ENCODE measurements at places on chromosomes 5 and 9.
A peak's percentile ranks its signal among the peaks of the same experiment; 100 is the strongest.

GRCh38 chr9:134488331-134489280 is 153.0 kb upstream of the COL5A1 start:
- DNase-seq, result no peak

DNA sequence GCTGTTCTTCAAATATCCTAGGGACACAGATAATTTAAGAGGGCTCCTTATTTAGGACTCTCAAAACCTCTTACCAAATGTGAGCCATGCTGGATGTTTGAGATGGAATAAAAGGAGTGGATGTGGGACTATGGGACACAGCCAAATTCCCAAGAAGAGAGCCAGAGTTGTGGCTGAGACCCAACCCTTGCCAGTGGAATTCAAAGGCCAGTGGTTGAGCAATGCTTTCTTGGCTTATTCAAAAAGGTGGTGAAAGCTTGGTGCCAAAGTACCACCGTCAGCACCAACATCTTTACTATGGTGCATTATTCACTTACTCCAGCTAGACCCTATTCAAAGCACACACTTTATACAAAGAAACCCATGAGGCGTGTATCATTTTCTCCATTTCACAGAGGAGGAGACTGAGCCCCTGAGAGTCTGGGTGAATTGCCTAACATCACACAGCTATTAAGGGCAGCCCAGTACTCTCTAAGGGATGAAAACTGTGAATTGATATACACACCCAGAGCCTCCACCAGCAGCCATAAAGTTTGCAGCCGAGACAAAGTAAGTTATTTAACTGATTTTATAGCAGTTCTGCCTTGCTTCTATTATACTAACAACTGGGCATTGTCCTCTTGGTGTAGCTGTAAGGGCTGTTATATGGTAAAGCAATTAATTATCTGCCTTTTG is 391.7 kb downstream of the ACTL7B start:
- DNase-seq, result no peak

- no peak for DNase-seq
Measured at GRCh38 chr9:126342621-126343031, 16.0 kb downstream of the MVB12B start.

DNA sequence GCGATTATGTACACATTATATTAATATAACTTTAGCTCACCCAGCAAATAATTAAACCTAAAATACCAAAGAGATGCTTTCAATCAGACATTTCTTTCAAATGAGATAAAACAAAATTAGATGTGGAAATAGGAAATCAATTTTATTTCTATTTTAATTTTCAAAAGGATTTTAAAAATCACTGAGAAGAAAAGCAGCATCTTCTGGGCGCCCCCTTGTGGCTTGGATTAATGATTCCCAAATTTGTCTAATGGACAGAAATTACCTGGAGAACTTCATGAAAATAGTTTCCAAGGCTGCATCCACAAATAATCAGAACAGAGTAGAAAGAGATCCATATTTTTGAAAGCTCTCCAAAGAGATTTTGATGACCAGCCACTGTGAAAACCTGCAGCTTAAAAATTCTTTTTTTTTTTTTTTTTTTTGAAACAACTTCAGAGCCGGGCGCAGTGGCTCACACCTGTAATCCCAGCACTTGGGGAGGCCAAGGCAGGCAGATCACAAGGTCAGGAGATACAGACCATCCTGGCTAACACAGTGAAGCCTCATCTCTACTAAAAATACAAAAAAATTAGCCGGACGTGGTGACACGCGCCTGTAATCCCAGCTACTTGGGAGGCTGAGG is 50.9 kb upstream of the CEMIP2 start:
- peak; percentile 39 for DNase-seq

GRCh38 chr9:34331196-34331595 is 1.8 kb downstream of the NUDT2 start:
- no peak for DNase-seq

GRCh38 chr9:128735373-128735772 is 11.4 kb upstream of the ZDHHC12 start:
- no peak for DNase-seq

DNA sequence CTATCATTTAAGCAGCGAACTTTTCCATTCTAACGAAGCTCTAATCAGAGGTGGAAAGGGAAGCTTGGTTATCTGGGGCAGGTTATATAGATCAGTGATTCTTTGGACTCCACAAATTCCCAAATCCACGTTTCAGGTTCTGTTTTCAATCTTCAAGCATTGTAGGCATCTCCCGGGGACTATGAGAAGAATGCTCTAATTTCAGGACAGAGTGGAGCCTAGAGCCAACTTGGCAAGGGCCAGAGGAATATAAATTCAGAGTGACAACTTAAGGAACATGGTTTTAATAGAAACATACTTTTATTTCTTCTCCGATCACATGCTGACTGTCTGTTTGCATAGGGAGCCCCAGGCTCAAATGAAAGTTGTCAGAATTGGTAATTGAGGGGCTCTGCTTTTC is 514.0 kb upstream of the KLF4 start:
- DNase-seq, result no peak

DNA sequence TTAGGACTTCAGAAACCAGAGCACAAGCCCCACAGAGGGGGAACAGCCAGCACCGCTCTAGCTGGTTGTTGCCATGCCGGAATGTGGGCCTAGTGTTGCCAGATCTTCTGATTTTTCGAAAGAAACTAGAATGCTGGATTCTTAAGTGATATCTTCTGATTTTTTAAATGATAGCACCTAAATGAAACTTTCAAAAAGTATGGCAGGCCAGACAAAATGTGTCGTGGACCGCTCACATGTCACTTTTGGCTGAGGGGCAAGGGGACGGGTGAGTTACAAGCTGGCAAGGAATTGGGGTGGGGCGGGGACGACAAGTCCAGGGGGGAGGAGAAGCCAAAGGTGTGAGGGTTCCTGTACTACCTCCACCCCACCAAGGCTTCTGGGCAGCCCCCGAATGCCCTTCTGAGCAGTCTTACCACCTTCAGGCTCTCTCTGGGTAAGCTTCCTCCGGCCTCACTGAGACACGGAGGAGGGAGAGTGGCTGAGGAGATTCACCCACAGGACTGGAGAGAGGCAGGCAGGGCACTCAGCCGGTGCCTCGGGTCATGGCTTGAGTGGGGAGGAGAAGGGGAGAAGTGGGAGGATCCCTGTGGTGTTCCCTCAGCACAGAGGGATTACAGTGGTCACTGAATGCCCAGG is 10.3 kb downstream of the B4GALT7 start:
- no peak for DNase-seq

GRCh38 chr5:142324136-142324870 is 518 bp downstream of the SPRY4 start:
- peak; percentile 48 for DNase-seq

- DNase-seq, result peak; percentile 40
Measured at GRCh38 chr5:112703866-112704820, 33.5 kb upstream of the APC start.

GRCh38 chr9:17824191-17824590 is 245.3 kb downstream of the SH3GL2 start:
- peak; percentile 1 for DNase-seq

DNA sequence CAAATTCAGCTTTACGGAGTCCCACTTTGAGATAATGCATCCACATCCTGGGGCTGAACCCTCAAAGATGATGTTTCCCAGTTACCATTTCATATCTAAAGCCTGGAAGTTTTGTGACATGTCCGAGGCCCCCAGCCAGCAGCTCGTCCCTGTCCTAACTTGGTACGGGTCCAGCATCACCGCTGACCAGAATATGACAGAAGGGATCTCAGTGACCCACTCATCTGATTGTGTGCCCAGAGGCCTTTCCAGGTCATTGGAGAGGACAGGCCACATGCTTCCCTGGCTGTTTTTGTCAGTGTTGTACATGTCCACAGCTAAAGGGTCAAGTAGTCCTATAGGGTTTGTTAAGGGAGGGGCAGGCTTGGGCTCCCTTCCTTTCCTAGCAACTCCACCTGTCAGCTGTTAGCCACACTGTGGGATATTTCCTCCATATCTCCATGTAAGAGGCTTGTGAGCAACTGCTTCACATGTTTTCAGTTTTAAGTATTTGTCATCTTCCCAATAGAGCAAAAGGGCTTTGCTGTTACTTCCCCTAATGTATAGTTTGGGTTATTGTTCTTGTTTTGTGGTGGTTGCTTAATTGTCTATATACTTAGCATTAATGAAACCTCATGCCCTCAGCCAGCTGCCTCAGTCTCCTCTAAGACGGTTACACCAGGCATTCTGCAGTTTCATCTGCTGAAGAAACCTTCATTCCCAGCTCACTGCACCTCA is 33.4 kb downstream of the SECISBP2 start:
- DNase-seq, result no peak

DNA sequence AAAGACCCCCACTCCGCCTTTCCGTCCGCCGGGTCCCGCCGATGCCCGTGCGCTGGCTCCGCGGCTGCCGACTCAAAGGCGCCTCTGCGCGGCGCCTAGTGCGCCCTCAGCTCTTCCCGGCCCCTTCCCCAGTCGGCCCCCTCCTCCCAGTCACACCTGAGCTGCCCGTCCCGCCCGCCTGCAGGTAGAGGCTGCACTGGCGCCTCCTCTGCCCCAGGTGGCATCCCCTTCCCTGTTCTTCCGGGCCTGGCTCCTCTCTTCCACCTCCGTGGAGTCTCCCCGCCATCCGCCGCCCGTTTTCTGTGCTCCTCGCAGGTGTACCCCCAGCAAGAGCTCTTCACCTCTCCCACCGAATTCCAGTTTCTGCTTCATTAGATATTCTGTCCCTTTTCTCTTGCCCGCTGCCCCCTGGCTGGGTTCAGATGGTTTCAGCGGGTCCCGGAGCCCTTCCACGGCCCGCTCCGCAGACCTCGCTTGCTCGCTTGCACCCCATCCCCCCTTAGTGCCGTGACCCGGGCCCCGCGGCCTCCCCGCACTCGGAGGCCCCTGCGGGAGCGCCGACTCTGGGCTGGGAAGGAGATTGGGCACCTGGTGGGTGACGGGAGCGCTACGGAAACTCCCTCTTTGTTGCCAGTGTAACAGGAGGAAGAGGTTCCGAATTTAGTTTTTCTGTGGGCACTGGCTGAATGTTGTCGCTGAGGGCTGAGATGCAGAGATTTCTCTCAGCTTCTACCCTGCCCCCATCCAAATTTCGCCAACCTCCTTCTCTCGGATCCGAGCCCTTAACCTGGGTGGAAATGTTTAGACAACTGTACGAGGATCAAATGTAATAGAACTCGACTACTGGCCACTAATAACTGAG is 809 bp downstream of the SLC44A1 start:
- no peak for DNase-seq

- no peak for DNase-seq
Measured at GRCh38 chr9:122832194-122832593, 3.8 kb upstream of the PDCL start.

GRCh38 chr5:5755888-5756287 is 333.4 kb downstream of the ICE1 start:
- no peak for DNase-seq

Measured in IMR-90 (cell line).